Fibroblast of skin of right quadriceps (primary cell): ENCODE measurements at places on chromosomes 3 and 15.

GRCh38 chr3:129118745-129119144 lies 2.9 kb downstream of the RAB43 start:
- DNase-seq: no peak

GRCh38 chr15:63970621-63971426 lies 75.5 kb downstream of the DAPK2 start:
- DNase-seq: no peak

DNA sequence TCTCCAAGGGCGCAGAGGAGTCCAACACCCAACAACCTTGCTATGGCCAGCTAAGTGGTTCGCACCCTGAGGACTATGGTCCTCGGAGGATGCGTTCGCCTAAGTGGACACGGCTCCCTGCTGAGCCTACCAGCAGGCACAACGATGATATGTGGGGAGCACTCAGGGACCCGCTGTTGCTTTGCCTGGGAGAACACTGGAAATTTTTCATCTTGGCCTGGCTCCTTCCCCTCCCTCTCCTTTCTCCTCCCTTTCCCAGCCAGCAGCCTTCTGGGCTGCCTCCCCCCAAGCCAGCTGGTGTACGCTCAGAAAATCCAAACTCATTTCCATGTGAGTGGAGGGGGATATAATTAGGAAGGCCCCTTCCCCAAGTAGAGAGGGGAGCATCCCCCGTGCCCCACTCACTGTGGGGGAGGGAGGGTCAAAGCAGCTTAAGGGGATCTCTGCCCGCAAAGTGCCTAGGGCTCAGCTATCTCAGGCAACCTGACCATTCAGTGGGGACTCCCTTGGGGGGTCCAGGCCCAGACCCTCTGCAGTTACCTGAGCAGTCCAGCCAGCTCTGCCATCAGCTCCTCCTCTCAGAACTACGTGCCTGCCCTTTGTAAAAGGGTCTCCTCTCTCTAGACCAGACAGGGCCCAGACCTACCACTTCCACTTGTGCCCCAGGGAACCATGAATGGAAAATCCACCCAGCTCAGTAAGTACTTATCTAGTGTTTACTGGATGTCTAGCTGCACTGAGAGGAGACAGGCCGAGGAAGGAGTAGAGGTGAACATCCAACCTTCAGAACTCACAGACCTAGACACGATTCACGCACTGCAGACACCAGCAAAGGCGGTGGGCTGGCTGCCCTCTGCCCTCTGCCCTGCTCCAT lies 742 bp upstream of the SEMA7A start:
- DNase-seq: peak; percentile 25

DNA sequence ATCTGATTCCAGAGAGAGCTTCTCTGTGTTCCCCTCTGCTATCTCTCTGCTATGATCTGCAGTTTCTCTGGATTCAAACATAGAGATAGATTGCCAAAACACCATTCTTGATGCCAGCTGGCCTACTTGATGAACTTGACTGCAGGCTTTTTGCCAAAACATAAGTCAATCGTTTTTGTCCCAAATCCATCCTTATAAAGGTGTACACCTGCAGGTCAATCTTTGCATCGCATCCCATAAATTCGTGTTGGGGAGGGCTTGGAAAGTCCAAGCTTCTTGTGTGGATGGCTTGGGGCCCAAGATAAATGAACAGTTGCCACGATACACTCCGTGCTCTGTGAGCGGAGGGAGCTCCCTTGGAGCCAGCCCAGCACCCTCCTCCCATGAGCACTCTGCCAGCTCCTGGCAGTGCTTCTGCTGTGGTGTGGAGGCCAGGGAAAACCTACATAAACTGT lies 2.7 kb downstream of the CERS3 start:
- no peak for DNase-seq

GRCh38 chr3:112136959-112137693 lies 4.1 kb upstream of the GCSAM start:
- peak; percentile 27 for DNase-seq
